ENCODE measurements at places on chromosomes 13 and 19. TPM values are rescaled to one million over a fixed set of nuclear protein-coding genes. Genes with fewer than 3 reads are reported as not detected.

TRPC4 gene
- not detected for total RNA-seq

ZNF554 gene
- total RNA-seq: 2.0 TPM

MCEMP1 gene
- not detected for total RNA-seq

GNG7 gene
- 0.27 TPM for total RNA-seq

KATNAL1 gene
- total RNA-seq: 26.2 TPM

Data from thoracic aorta endothelial cell (primary cell).